Stimulated activated CD4-positive, alpha-beta T cell treated with anti-CD3 and anti-CD28 coated beads, Interleukin-1b, Interleukin-23, amount 100 ng/mL, for 24 hours (primary cell): ENCODE measurements at places on chromosomes 4 and X.

- DNase-seq = no peak
These were observed 103.5 kb downstream of the FIP1L1 start for GRCh38 chr4:53480909-53481308.

- DNase-seq = no peak
These were observed 6.7 kb downstream of the TCEAL1 start for GRCh38 chrX:103635436-103635835.

- DNase-seq = no peak
These were observed 4.6 kb upstream of the LUZP4 start for GRCh38 chrX:115284877-115285276.

DNA sequence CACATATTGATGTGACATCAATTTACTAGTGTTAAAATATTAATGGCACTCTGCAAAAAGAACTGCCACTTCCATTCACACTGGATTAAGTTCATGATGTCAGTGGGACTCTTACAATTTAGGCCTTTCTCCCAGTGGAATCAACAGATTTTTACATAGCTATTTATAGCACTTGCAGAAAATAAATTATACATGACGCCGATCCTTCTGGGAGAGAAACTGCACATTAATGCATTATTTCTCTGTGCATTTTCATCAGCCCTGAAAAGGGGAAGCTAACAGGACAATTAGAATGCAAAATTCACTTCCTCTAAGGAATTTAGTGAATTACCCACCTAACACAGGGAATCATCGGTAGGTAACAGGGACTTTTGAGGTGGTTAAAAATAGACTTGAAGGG lies 15.7 kb downstream of the LGI2 start:
- DNase-seq = no peak

- no peak for DNase-seq
These were observed 59.8 kb downstream of the AGTR2 start for GRCh38 chrX:116230130-116230898.

- no peak for DNase-seq
These were observed 114.6 kb upstream of the GRID2 start for GRCh38 chr4:92189146-92189545.
